Suppressor macrophage (primary cell): ENCODE measurements at places on chromosomes 6 and 20.

GRCh38 chr6:117498159-117498558, 15.7 kb downstream of the DCBLD1 start:
- peak; percentile 23 for DNase-seq

DNA sequence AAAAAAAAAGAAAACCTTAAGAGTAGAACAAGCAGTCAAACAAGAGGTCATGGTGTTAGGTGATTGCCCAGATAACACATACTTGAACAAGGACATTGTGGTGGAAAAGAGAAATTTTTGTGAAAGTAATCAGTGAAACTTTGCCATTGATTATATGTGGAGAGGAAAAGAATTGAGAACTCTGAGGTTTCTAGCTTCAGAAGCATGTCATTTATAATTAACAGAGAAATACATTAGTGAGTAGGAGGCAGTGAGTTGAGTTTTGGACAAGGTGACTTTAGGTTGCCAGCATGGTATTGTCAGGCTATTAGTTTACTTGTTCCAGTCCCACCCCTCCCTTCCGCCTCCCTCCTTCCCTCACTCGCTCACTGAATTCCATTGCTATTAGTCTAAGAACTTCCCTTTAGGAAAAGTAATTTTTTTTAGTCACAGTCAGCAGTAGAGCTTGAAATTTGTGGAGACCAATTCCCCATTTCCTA, 17.2 kb downstream of the TAB2 start:
- no peak for DNase-seq

DNA sequence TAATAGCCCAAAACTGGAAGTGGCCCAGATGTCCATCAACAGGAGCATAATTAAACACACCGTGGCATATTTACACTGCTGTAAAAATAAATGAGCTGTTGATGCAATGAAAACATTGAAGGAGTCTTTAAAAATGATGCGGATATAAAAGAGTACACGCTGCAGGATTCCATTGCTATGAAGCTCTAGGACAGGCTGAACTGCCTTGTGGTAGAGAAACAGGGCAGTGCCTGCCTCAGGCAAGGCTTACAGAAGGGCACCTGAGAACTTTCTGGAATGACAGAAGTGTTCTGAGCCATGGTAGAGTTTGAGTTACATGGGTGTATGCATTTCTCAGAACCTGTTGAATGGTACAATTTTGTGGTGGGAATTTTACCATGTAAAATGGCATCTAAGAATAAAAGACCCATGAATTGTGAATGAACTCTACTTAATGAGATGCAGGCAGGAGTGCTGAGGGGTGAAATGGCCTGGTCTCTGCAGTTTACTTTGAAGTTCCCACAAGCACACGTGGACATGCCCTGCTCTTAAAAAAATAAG, 45.3 kb upstream of the RIN2 start:
- DNase-seq = no peak

GRCh38 chr6:24031496-24031895, 94.5 kb upstream of the NRSN1 start:
- no peak for DNase-seq

DNA sequence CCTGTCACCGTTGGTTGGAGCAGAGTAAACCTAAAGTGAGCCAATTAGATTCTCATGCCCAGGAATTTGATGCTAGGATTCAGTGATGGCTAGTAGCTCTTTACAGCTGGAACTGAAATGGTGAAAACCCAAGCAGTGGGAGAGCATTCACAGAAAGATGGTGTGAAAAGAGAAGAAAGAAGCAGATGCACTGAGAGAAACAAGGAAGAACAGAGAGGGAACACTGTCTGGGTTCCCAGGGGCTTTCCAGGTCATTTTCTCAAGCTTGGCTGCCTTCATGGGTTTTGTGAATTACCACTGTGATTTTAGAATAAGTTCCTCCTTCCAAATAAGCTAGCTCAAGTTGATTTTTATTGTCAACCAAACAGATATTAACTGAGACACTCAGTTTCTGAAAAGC, 104.1 kb upstream of the AKIRIN2 start:
- DNase-seq = peak; percentile 61

DNA sequence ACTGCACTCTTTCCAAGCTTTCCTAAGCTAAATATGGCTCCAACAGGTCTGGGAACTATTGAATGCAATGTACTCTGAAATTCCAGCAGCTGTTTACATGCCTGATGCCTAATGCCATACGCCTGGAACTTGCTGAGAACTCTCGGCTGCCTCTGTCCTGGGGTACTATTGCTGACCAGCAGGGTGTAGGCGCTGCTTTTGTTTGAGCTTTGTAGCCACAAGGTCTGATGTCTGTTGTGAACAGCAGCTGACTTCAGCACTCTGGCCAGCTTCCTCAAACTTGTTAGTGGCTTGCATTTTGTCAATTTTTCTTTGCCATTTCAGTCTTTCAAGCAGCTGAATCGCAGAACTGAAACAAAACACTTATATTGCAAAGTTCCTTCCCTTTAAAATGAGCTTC, 26.7 kb downstream of the SAYSD1 start:
- peak; percentile 87 for DNase-seq
